ENCODE measurements at places on chromosomes 2 and 18.

DNA sequence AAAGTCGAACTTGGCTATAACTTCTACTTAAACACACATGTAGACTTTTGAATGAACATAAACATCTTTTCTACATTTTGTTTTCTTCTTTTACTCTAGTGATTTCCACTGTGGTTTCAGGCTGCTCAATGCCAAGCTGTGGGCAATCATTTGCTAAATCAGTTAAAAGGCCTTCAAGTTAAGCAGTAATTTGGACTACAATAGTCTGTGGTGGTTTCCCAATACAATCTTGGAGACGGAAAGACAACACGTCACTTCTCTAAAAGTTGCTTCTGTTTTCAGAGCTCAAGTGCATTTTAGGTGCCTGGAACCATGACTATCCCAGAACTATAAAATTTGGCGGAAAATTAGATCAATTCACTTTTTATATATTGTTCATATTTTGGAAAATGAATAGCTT, 69.4 kb downstream of the TXNL1 start:
- DNase-seq, result no peak

- DNase-seq, result no peak
Observed at GRCh38 chr2:191013682-191013931, 364 bp downstream of the STAT1 start.

- DNase-seq, result no peak
Observed at GRCh38 chr2:47309472-47309951, 93.4 kb upstream of the MSH2 start.

DNA sequence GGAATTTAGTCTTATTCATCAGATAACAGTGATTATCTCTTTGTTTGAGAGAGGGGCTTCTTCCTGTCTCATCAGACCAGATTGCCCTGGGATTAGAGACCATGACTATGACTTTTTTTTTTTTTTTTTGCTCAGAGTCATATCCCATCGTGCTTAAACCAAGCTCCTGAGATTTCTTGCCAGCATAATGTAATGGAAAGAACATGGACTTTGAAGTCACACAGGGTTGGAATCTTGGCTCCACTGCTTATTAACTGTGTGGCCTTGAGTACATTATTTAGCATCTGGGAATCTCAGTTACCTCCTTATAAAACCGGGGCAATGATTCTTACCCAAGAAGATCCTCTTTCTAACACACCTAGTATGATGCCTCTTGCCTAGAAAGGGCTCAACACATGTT, 268.3 kb downstream of the DYSF start:
- DNase-seq, result peak; percentile 29

DNA sequence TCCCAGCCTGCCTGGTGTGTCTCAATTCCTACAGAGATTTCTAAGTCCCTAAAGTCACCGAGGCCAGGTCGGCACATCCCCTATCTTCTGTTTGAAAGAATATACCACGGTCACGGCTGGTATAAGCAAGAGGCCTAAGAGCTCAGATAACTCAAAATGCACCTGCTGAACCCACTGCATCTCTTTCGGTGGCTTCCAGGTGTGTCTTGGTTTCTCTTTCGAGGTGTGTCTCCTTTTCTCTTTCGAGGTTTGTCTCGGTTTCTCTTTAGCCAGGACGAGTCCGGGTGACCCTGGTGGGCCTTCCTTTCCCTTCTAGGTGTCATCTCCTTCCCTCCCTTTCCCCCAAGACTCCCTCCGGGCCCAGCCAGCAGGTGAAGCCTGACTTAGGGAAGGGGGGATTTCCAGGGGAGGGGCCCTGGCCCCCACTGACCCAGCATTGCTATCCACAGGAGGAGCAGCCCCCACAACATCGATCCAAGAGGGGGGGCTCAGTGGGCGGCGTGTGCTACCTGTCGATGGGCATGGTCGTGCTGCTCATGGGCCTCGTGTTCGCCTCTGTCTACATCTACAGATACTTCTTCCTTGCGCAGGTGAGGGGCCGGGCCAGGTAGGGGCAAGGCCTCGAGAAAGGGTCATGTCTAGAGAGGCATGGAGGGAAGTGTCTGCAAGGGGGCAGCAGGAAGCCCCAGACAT, 8.4 kb downstream of the ITM2C start:
- DNase-seq, result no peak

DNA sequence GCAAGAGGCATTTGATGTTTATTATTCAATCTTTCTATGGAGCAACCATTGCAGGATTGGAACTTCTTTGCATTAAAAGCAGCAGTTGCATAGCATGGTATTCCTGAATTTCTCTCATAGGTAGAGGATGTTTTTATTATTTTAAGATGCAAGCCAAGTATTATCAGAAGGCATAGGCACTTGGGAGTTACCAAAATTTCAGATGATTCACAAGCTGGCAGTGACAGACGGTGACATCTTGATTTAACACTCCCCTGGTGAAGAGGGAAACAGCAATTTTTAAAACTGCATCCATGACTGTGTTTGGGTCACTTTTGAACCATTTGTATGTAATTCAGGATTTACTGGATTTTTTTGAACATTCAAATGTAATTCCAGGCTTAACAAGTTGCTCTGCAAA, 654.3 kb downstream of the SLC4A3 start:
- no peak for DNase-seq

DNA sequence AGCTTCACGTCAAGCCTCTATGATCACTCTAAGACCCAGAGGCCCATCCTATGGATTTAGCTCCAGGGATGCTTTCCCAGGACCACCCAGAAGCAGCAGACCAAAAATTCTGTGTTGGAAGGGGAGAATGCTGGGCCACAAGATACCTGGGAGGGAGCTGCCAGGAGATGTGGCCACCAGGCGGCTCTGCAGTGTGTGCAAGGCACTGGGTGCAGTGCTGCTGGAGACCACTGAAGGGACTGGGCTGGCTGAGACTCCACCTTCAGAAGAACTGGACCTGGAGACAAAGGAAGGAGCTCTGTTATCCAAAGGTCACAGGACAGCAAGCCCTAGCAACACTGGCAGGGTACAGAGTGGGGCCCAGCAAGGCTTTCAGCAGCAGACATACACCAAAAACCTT, 34.0 kb downstream of the KANSL3 start:
- DNase-seq, result no peak

GRCh38 chr2:61857224-61857623, 3.4 kb upstream of the FAM161A start:
- DNase-seq, result no peak

DNA sequence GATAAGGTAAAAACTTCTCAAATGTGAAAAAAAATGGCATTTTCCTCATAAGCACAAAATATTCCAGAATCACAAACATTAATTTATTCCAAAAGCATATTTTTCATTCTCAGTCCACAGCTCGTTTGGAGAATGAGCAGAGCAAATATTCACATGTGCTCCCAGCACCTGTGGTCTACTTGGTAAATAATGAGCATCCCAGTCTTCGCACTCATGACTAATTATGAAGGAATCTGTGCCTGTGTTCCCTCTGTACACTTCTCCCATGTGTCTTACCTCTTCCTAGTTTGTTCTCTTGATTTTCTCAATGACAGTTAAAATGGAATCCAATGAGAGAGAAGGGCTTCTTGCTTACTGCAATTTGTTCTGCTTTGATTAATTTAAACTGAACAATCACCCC, 671.0 kb upstream of the SOX11 start:
- DNase-seq, result no peak

GRCh38 chr2:128366713-128367511, 48.2 kb upstream of the HS6ST1 start:
- DNase-seq, result no peak

GRCh38 chr18:78376046-78376445, 603.6 kb upstream of the SALL3 start:
- DNase-seq, result no peak

- DNase-seq, result peak; percentile 17
Observed at GRCh38 chr18:48412339-48412929, 3.3 kb upstream of the ZBTB7C start.

DNA sequence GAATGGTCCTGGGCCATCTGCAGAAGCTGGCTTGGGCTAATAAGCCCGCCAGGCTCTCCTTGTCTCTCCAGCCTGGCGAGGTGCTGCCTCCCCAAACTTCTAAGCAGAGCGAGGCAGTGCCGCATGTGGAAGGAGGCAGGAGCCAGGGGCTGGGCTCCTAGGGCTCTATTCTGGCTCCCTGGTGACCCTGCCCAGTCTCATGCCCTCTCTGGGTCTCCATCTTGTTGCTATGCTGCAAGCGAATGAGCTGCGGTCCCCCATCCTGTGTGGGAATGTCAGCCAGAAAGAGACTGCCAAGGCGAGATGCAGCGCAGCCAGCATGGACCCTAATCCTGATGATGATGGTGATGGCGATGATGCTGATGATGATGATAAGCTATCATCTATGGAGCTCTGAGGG, 48.7 kb downstream of the TNS1 start:
- DNase-seq, result no peak

GRCh38 chr2:229408356-229408755, 137.3 kb upstream of the PID1 start:
- DNase-seq, result peak; percentile 91

GRCh38 chr2:16381511-16381910, 284.1 kb downstream of the CYRIA start:
- DNase-seq, result no peak

DNA sequence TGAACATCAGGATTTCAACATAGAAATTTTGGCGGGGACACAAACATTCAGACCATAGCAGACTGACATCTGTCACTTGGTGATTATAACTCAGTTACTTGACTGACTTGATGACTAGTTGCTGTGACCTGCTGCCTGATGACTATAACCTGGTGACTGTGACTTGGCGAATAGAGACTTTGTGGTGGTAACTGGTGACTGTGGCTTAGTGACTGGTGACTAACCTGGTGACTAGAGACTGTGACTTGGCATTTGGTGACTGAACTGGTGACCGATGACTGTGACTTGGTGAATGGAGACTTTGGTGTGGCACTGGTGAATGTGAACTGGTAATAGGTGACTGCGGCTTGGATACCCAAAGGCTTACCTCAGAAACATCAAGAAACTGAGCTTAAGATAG, 563.1 kb upstream of the FAM98A start:
- no peak for DNase-seq

DNA sequence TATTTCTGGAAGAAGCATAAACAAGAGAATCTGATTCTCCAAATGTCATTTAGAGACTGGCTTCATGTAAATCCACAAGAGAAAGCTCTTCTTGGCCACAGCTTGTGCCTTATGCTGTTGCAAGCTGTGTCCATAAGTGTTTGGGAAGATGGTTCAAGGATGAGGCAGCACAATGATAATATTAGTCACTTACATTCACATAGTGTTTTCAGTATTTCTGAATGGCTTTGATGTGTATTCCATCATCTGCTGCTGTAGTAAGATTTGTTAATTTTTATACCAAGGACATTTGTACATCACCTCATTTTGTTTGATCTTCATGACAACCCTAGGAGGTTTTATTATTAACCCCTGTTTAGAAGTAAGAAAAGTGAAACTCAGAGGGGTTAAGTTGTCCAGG, 29.9 kb downstream of the CREG2 start:
- peak; percentile 32 for DNase-seq

DNA sequence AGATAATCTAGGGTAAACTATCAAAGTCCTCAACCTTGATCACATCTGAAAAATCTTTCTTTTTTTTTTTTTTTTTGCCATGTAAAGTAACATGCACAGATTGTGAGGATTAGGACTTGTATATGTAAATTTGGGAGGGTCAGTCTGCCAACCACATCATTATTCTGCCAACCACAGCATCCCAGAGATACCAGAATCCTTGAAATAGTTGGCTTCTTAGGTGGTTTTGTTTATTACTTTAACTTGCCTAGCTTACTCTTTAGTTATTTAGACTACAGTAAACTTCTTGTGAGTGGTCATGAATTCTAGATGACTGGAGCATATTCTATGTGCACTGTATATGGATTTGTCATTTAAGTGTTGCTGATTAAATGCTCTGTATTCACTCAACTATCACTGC, 242.1 kb upstream of the RBMS1 start:
- no peak for DNase-seq

DNA sequence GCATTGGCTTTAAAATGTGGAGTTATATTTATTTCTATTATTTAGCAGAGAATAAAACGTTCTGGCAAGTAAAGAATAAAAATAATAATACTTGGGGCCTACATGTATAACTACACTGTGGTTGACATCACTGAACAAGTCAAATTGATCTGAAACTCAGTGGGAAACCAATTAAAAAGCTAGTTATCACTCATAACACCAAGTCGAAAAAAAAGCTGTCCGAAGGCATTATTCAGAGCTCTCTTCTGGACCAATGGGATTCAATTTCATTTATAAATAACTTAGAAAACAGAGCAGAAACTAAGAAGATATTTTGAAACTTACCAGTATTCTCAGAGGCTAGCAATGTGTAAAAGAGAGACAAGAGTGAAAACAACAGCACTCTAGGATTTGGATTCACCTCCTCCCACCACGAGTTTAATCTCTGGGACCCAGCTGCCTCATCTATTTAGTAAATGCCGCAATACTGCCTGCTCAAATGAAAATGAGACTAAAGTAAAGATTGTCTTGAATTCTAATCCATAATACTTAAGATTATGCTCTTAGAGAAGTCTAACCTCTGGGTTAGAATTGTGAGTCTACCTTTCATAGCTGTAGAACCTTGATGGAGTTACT, 128.4 kb downstream of the NBAS start:
- no peak for DNase-seq

GRCh38 chr2:157606534-157606933, 22.1 kb downstream of the ACVR1C start:
- DNase-seq, result no peak

- DNase-seq, result peak; percentile 73
Observed at GRCh38 chr18:12391487-12392165, 14.6 kb upstream of the AFG3L2 start.

DNA sequence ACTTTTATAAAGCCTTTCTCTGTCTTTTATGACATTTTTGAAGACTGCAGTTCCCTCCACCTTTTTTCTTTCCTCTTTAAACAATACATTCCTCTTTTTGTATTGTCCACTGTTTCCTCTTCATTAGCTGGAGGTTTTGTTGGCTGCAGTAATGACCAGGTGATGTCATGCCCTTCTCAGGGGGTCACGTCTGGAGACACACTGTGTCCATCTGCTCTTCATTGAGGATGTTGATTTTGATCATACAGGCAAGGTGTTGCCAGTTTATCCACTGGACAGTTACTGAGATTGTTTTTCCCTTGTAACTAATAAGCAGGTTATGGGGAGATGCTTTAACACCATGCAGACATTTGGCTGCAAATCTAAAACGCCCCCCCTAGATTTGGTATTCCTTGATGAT, 19.8 kb downstream of the ZNF407 start:
- DNase-seq, result no peak

- DNase-seq, result peak; percentile 17
Observed at GRCh38 chr18:50151926-50152325, 43.0 kb downstream of the MYO5B start.

- DNase-seq, result peak; percentile 33
Observed at GRCh38 chr2:219627103-219628100, at the start of gene SLC4A3. Gene SLC4A3, plus strand, starts transcription at chr2:219627630. Its CDS starts 363 bp downstream, at chr2:219627993.

- DNase-seq, result no peak
Observed at GRCh38 chr2:82848285-82848684, 1610.8 kb downstream of the SUCLG1 start.

DNA sequence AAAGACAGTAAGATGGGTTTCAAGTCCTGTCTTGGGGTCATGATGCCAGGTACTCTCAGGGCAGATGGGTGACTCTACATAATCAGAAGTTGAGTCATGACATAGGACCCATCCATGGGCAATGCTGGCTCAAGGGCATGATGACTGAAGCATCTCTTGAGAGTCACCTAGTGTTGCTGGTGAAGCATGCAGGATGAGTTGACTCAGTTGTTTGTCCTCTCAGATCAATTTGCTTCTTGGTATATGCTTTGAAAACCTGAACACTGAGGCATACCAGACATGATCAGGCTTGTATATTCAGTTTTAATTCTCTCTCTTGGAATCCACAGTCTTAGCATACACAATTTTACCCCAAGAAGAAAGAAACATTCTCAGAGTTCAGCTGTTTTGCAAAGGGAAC, 658.9 kb upstream of the NXPH2 start:
- no peak for DNase-seq
